ENCODE measurements at places on chromosomes 2 and 18.

- DNase-seq = no peak
Measured at GRCh38 chr18:64201781-64202180, 52.9 kb upstream of the LINC00305 start.

- no peak for DNase-seq
Measured at GRCh38 chr2:105231232-105231619, 10.3 kb upstream of the GPR45 start.

DNA sequence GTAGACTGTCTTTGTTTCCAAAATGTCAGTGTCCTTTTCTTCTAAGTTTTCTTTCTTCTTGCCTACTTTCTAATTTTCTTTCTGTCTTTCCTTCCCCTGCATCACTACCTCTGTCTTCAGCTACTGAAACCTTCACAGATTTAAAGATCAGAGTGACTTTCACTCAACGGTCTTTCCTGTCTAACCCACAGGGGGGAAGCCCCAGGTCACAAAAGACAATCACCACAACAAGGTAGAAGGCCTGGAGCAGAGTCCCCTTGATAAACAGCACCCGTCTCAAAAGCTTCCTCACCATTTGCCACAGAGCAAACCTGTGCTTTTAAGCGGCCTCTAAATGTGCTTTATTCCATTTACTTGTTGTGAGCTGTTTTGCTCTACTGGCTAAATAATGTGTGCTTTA lies 665.4 kb downstream of the BCL11A start:
- no peak for DNase-seq

GRCh38 chr2:60540074-60540473 lies 13.4 kb downstream of the BCL11A start:
- DNase-seq = no peak

- DNase-seq = no peak
Measured at GRCh38 chr2:230714136-230714480, 1.5 kb downstream of the CAB39 start.

DNA sequence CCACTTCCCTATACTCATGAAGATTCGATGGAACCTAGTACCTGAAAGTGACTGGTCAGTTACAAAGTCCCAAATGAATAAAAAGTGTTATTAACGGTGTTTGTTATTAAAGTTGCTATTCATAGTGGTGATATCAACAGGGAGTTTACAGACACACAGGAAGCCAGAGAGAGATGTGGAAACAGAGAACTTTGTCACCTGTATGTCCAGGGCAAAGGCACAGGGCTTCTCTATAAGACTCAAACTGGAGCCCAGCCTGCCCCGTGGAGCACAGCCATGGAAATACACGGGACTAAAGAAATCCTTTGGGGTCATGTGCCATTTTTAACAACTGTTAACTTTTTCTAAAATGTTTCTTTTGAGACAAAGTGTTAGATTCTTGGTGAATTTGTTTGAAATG lies 68.5 kb downstream of the KLF7 start:
- no peak for DNase-seq

DNA sequence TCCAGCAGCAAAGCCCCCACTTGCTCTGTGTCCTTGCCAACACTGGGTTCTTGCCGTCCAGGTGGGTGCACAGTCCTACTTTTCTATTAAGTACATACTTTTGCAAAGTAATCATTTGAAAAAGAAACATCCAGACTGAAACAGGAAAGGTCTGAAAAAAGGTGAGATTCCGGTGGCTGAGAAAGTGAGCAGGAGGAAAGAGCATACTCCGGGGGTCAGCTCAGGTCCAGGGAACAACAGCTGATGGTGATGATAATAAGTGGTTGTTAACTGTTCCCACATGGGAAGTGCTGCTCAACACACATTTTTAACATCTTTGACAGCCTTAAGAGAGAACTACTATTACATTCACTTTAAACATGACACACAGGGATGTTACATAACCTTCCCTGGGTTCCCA lies 86.1 kb upstream of the UXS1 start:
- no peak for DNase-seq

- no peak for DNase-seq
Measured at GRCh38 chr2:23452853-23453420, 68.0 kb downstream of the KLHL29 start.

GRCh38 chr2:121884078-121884477 lies 128.6 kb downstream of the TSN start:
- DNase-seq = no peak

GRCh38 chr18:3368193-3368592 lies 81.8 kb upstream of the TGIF1 start:
- DNase-seq = no peak

GRCh38 chr2:46569766-46570165 lies 90.4 kb downstream of the TMEM247 start:
- no peak for DNase-seq

- DNase-seq = no peak
Measured at GRCh38 chr2:195677884-195678283, 20.9 kb downstream of the SLC39A10 start.

- no peak for DNase-seq
Measured at GRCh38 chr2:61485281-61485680, 14.4 kb upstream of the USP34 start.

GRCh38 chr2:110900191-110900590 lies 167.8 kb downstream of the ACOXL start:
- DNase-seq = no peak

GRCh38 chr2:23330214-23330613 lies 54.8 kb upstream of the KLHL29 start:
- no peak for DNase-seq

GRCh38 chr2:224448236-224448635 lies 46.3 kb upstream of the FAM124B start:
- no peak for DNase-seq

DNA sequence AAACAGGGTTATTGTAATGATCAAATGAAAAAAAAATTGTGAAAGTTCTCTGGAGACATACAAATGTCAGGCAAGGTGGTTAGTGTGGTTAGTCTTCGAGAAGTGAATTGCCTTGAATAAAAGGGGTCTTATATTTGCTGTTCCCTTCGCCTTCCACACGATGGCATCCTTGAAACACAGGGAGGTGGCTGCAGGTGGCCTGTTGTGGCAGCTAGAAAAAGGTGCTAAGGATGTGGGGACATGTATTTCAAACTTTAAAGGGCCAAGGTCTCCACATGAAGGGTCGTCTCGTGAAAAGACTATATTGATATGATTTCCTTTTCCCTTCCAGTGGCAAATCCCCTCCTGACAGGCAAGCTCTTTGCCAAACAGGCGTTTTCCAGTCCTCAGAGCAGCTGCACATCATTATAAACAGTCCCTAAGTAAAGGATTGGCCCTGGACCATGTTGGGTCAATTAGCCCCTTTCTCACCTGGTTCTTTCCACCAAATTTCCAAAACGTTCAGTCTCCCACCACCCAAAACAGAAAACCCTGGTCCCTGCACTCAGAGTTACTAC lies 68.5 kb downstream of the COPS8 start:
- no peak for DNase-seq

DNA sequence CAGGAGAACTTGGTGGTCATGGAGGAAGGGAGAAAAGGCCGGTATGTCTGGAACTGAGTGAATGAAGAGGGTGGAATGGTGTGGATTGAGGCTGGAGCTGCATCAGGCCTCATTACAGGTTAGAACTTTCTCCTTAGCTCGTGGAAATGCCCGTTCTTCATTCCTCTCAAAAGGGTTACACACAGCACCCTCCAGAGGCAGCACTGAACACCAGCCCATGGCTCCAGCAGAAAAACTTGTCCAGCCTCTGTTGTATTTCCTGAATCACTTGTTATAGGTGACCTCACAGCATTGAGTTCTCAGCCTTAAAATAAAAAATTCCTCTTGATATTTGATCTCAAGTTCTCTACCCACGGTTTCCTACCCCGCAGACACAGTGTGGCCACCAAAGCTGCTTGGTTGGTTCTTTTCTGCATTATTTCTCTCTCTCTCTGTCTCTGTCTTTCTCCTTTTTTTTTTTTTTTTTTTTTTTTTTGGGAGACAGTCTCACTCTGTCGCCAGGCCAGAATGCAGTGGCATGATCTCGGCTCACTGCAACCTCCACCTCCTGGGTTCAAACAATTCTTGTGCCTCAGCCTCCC lies 89.6 kb downstream of the ITGB1BP1 start:
- no peak for DNase-seq

- DNase-seq = no peak
Measured at GRCh38 chr18:9597609-9598008, 16.8 kb downstream of the PPP4R1 start.

DNA sequence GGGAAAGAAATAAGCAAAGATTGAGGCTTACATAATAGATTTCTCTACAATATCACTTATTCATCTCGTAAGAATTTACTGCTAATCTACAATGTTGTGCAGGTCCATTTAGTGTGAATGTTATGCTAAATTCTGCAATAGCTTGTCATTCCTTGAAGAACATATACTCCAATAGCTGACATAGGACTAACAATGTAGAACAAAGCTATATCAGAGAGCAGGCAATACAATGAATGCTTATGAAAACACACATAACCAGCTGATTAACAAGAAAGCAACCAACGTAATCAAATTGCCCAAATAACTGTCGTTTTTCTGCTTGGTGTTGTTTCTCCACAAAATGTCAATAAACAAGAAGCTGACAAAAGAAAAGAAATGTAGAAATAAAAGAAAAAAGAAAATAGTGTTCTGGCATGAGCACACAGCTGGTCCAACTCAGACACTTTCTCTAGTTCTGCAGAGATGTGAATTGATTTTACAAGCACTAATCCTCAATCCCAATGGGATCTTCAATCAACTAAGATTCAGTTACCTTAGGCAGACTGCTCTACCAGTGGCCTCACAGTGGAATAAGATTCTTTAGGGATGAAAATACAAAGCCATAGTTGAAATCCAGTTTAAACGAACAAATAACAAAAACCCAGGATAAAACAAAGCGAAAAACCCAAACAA lies 1024.7 kb upstream of the PIK3C3 start:
- no peak for DNase-seq

- no peak for DNase-seq
Measured at GRCh38 chr2:180872255-180872654, 108.2 kb upstream of the UBE2E3 start.

DNA sequence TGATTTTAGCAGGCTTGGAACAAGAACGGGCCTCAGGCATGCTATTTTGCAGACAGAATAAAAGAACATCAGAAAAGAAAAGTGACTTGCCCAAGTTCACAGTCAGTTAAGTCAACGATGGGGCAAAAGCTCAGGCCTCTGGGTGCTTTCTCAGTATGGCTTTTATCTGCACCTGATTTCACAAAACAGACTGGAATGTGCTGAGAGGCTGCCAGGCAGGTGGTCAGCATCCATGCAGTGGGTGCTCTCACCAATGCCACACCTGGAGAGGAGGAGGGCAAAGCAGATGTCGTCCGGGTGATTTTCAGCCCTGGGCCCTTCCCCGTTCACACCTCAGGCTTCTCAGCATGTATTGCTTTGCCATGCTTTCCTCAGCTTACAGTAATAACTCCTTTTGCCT lies 854.6 kb downstream of the RNF144A start:
- no peak for DNase-seq

- no peak for DNase-seq
Measured at GRCh38 chr2:176758426-176758825, 454.2 kb upstream of the HNRNPA3 start.

- DNase-seq = no peak
Measured at GRCh38 chr2:58739033-58739432, 497.9 kb upstream of the FANCL start.

DNA sequence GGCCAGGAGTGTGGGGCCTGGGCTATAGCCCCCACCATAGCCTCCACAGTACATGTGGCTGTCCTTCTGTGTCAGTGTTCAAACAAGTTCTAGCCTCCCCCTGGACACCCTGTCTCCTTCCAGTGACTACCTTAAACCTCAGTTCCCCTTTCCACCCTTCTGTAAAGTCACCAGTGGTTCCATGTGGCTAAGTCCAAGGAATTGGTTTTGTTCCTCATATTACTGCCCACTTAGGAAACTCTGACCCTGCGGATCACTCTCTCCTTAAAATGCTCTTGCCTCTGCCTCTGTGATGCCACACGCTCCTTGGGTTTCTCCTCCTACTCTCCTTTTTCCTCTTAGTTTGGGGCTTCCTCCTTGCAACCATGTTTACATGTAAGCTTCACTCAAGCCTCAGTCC lies 27.8 kb upstream of the REL start:
- no peak for DNase-seq

GRCh38 chr2:236581546-236581945 lies 11.9 kb downstream of the ACKR3 start:
- DNase-seq = no peak

- DNase-seq = no peak
Measured at GRCh38 chr2:68994864-68995263, 18.1 kb upstream of the ANTXR1 start.

DNA sequence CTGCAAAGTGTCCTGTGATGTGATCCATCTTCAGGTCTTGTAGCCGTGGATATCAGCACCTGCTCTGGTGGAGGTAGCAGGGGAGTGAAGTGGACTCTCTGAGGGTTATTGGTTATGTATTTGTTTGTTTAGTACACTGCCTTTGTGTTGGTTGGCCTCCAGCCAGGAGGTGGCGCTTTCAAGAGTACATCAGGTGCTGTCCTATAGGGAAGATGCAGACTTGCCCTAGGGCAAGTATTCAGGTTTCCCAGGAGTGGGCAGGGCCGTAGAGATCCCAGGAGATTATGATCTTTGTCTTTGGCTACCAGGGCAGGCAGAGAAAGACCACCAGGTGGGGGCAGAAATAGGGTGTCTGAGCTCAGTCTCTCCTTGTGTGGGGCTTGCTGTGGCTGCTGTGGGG lies 411.8 kb downstream of the SOX11 start:
- DNase-seq = no peak

- DNase-seq = no peak
Measured at GRCh38 chr2:190578158-190579057, 43.9 kb upstream of the NEMP2 start.

- no peak for DNase-seq
Measured at GRCh38 chr18:62450546-62451410, 72.0 kb upstream of the ZCCHC2 start.

DNA sequence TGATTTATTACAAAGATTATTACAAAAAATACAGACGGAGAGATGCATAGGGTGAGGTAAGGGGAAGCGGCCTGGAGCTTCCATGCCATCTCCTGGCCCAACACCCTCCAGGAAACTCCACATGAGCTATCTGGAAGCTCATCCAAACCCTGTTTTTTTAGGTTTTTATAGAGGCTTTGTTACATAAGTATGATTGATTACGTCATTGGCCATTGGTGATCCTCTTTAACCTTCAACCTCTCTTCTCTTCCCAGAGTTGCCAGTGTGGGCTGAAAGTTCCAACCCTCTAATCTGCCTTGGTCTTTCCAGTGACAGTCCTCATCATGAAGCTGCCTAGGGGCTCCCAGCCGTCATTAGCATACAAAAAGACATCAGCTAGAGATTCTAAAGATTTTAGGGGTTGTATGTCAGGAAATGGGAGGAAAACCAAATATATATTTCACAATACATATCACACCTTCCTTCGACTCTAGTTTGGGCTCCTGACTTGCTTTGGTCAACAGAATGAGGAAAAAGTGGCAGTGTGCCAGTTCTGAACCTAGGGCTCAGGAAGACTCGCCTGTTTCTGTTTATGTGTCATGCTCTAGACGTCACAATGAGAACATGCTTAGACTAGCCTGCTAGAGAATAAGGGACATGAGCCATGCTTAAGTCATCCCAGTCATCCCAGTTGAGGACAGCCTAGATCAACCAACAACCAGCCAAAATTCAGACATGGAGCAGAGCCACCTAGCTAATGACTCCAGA lies 54.1 kb downstream of the ETAA1 start:
- DNase-seq = no peak

GRCh38 chr2:127783101-127783500 lies 27.9 kb downstream of the WDR33 start:
- DNase-seq = no peak

GRCh38 chr2:173051463-173052215 lies 24.0 kb upstream of the MAP3K20 start:
- DNase-seq = no peak

GRCh38 chr2:205930209-205930608 lies 155.8 kb downstream of the INO80D start:
- DNase-seq = no peak

Measured in stimulated activated CD8-positive, alpha-beta memory T cell treated with anti-CD3 and anti-CD28 coated beads, Interleukin-7, amount 100 ng/mL, for 1 hour (primary cell).